ENCODE measurements at places on chromosomes 16 and 17. TPM values are rescaled to one million over a fixed set of nuclear protein-coding genes. Genes with fewer than 3 reads are reported as not detected.

- DNase-seq: no peak
Observed at GRCh38 chr16:85330694-85331188, 218.5 kb upstream of the CIBAR2 start.

- DNase-seq: no peak
Observed at GRCh38 chr16:30665155-30665829, 7.1 kb downstream of the FBRS start.

GRCh38 chr16:19582050-19582831 lies 26.7 kb downstream of the VPS35L start:
- no peak for DNase-seq

DNA sequence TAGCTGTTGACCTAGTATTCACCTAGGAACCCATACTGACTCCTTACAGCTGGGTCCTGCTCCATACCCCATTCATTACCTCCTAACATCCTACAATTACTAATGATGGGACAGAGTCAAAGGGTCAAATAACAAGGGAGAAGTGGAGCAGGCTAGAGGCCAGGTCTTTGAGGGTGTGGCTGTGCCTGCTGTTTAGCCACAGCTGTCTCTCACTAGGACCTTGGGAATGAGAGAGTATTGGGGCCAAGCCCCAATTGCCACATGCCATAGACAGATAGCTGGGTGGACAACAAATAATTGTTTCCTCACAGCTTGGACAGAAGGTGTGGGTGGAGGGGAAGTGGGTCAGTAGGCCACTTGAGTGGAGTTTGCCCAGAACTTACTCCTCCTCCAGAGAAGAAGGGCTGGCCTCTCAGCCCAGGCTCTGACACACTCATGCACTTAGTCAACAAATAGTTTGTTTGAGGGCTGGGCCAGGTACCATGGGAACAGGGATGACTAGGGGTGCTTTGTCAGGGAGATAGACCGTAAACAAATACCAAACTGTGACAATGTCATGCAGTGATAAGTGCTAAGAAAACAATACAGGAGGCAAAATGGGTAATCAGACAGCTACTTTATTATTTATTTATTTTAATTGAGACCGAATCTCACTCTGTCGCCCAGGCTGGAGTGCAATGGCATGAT lies 10.2 kb upstream of the CENPT start:
- no peak for DNase-seq

- DNase-seq: no peak
Observed at GRCh38 chr16:17063201-17064139, 407.3 kb downstream of the XYLT1 start.

DNA sequence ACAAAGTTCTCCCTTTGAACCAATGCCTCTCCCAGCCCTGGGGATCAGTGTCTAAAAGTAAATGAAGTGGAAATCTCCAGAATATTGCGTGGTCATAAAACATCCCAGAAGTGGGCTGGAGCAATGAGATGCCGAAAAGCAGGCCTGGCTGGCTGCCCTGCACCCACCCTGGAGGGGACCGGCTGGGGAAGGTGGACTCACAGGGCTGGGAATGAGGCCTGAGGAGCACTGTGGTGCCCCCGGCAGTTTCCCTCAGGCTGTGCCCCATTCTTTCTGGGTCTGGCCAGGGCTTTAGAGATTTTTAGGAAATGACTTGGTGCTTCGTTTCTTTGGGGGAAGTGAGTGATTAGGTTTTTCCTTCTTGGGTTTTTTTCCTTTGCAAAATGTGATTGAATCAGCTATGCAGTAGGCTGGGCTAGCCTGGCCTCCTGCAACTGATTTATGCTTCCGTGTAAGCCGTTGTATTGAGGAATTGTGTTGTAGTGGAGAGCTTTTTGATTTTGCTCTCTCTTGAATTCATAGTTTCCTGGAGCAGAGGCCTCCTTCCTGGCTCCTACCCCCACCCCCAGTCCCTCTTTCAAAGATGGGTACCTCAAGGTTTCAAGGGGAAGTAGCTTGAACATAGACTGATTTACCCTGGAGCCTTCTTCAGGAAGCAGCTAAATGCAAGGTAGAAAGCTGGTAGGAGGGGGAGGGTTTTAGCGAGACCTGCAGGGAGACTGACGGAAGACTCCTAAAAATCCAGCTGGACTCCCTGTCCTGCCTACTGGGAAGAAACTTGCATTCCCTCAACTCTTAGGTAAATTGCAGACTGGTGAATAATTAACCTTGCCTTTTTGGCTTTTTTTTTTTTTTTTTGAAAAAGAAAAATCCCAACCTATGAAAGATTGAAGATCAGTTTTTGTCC lies 170.2 kb downstream of the RAB11FIP4 start:
- no peak for DNase-seq

GRCh38 chr16:49939495-49939894 lies 83.6 kb upstream of the ZNF423 start:
- DNase-seq: no peak

- no peak for DNase-seq
Observed at GRCh38 chr17:73733517-73733916, 89.3 kb upstream of the SDK2 start.

GRCh38 chr17:21141331-21141730 lies 14.6 kb downstream of the DHRS7B start:
- no peak for DNase-seq

- DNase-seq: no peak
Observed at GRCh38 chr17:27663936-27664605, 33.1 kb downstream of the LGALS9 start.

DNA sequence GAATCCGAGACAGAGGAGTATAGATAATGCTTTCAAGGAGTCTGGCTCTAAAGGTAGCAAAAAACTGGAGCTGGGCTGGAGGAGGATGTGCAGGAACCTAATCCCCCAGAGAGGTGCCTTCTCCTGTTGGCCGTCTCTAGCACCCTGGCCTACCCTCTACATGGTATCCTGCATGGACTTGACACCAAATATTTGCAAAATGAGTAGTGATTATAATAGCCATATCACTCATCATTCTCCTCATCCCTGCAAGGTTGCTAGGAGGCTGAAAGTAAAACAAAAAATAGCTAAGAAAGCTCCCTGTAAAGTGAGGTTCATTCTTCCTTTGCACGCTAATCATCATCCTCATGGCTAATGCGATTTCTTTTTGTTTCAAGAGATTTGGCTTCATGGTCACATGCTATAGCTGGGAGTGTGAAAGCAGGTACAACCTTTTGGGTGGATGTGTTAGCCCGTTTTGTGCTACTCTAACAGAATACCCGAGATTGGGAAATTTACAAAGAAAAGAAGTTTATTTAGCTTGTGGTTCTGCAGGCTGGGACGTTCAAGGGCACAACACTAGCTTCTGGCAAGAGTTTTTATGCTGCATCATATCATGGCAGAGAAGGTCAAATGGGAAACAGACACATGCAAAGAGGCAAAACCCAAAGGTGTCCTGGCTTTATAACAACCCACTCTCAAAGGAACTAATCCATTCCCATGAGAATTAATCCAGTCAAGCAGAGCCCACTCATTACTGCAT lies 27.1 kb upstream of the CIITA start:
- DNase-seq: no peak

DNA sequence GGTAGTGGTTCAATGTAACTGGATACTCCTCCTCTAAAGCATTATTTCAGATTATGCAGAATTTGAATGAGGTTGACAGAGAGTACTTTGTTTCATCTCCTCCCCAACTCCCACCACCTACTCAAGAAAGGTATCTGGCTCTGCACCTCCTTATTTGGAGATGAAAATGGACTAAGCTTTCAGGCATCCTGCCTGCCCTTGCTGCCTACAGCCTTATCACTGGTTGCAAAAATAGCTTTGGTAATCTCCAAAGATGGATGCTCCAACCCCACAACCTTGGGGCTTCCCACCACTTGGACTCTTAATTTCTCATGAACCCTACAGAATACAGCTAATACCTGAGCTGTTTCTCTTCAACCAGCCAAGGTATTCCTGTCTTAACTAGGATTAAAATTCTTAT lies 45.3 kb upstream of the CORO6 start:
- DNase-seq: no peak

DNA sequence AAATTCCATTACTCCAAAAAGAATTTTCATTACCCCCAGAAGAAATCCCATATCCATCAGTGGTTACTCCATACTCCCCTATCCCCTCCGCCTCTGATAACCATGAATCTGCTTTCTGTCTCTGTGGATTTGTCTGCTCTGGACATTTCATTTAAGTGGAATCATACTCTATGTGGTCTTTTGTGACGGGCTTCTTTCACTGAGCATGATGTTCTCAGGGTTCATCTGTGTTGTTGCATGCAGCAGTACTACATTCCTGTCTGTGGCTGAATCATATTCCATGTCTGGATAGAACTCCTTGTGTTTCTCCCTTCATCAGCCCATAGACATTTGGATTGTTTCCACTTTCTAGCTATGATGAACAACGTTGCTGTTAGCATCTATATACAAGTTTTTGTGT lies 59.5 kb upstream of the IRX3 start:
- no peak for DNase-seq

- DNase-seq: no peak
Observed at GRCh38 chr16:73083271-73083670, 35.3 kb upstream of the ZFHX3 start.

- no peak for DNase-seq
Observed at GRCh38 chr17:73234736-73235135, 26.9 kb downstream of the CPSF4L start.

GRCh38 chr17:38766341-38766740 lies 13.8 kb downstream of the PSMB3 start:
- DNase-seq: no peak

DNA sequence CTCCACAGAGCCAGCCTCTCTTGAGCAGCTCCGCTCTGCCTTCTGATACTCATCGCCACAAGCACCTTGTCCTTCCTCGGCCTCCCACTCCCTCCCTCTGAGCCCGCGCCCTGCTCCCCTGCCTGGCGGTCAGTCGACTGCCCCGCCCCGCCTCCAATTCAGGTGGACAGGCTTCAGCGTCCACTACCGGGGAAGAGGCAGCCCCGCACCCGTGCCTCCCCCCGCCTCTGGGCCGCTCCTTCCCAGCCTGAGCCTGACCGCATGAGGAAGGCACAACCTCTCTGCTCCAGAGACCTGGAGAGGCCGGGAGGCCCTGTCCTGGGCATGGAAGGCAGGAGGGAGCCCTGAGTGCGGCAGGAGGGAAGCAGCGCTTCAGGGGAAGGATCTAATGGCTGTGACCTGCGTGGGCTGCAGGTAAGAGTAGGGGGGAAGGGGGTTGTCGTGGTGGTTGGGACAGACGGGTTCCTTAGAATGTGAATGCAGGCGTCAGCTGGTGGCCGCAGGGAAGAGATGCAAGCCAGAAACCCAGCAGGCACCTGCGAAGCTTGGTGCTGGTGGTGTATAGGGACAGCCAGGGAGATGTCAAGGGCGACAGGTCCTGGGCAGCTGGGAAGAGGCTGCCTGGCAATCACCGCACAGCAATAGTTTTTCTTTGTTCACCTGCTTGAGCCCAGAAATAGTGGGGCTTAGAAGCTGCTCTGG lies 3.0 kb upstream of the SLC6A4 start:
- DNase-seq: no peak

DNA sequence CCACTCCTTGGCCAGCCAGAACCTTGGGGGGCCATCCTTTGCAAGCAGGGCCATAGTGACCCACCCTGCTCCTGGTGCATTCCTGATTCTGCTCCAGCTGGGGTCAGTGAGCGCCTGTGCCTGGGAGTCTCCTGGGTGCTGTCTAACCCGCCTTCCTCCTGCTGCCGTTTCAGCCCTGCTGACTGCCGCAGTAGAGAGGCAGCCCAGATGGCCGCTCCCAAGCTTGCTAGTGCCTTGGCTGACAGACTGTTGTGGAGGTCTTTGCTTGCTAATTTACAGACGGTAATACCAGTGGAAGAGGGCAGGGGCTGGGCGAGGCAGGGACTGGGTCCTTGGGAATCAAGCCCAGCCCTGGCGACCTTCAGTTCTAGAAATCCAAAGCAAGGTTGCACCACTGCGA lies 99.6 kb downstream of the SOCS1 start:
- DNase-seq: no peak

DNA sequence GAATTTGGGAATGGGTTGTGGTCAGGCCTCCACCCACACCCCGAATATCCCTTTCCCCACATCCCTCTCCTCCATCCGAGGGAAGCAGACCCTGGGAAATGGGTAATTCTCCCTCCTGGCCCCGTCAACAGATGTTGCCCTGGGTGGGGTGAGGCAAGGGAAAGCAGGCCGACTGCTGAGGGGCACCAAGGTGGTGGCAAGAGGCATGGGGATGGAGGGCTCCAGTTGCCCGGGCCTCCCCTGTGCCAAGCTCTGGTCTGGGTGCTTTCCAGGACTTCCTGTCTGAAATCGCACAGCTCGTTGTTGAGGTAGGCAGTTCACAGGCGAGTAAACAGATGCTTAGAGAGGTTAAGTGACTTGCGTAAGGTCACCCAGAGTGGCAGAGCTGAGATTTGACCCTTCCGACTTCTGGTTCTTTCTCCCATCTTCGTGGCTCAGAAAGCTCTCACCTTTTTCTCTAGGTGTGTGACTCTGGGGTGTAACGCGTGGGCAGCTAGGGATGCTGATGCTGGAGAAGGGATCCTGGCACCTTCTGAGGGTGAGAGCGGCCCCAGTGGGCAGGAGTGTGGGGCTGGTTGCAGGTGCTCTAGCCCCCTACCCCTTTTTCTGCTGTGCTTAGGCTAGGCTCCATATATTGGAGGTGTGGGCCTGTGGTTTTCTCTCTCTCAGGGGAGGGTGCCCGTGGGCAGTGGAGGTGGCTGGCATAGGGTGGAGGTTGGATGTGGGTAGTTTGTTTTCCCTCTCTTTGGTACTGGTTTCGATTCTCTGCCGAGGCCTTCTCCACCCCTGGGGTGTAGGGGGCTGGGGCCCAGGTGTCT lies 17.2 kb downstream of the RARA start:
- peak; percentile 73 for DNase-seq

GRCh38 chr16:31410082-31410481 lies 16.9 kb downstream of the ITGAD start:
- no peak for DNase-seq

DNA sequence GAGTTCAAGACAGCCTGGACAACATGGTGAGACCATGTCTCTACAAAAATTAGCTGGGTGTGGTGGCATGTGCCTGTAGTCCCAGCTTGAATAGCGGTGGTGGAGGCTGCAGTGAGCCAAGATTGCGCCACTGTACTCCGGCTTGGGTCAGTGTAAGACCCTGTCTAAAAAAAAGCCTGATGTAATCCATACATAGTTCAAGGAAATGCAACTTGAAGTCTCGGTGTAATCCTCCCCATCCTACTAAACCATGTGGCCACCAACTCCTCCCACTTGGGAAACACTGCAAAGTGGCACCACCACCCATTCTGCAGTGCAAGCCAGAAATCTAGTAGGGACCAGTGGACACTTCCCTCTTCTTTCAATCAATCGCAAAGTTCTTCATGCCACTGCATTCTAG lies 5.4 kb upstream of the KPNB1 start:
- DNase-seq: no peak

GRCh38 chr17:58760248-58760647 lies 4.6 kb downstream of the PPM1E start:
- no peak for DNase-seq

DNA sequence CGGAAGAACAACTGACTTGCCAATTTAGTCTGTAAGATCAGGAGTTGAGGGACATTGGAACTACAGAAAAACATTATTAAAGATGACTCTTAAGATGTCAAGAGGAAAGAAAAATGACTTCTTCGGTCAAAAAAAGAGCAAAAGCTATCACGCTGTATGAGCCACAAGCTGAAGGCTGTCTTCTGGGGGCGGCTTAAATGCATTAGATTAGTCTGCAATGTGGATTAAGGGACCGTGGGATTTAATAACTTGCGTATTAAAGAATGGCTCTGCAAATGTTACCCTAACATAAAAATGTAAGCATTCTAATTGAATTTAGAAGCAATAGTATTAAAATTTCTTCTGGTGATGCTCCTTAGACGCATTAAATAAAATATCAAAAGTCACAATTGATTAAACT lies 108.6 kb downstream of the PITPNC1 start:
- DNase-seq: no peak

KREMEN2 gene
- 0.12 TPM for total RNA-seq

CEP20 gene
- total RNA-seq: 81.5 TPM

ZFPM1 gene
- 13.8 TPM for total RNA-seq

NKD1 gene
- total RNA-seq: 2.4 TPM

CBX2 gene
- total RNA-seq: 5.6 TPM

FASN gene
- 91.2 TPM for total RNA-seq
